Activated naive CD4-positive, alpha-beta T cell treated with anti-CD3 and anti-CD28 coated beads, Interleukin-2, amount 50 U/mL, for 72 hours (primary cell): ENCODE measurements at places on chromosomes 3 and 15.

GRCh38 chr3:31185062-31185357 is 290.5 kb upstream of the GADL1 start:
- DNase-seq = no peak

- no peak for DNase-seq
Measured at GRCh38 chr15:33503681-33504080, 192.9 kb downstream of the RYR3 start.

DNA sequence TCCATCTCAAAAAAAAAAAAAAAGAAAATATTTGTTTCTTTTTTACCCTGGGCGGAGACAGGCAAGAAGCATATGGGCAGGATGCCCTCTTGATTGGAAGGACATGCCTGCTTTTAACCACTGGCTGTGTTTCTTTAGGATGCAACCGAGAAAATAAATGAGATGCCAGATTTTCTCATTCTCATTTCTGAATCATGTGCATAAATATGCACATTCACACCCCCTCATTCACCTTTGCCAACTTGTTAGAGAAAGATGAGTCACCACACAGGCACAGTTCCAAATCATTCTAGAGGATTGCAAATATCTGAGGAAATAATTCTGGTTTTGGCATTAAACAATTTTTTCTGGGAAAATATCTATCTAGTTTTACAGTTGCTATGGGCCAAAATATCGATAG is 3.3 kb downstream of the LIPH start:
- DNase-seq = no peak

- DNase-seq = no peak
Measured at GRCh38 chr15:97791824-97792792, 168.4 kb upstream of the ARRDC4 start.

DNA sequence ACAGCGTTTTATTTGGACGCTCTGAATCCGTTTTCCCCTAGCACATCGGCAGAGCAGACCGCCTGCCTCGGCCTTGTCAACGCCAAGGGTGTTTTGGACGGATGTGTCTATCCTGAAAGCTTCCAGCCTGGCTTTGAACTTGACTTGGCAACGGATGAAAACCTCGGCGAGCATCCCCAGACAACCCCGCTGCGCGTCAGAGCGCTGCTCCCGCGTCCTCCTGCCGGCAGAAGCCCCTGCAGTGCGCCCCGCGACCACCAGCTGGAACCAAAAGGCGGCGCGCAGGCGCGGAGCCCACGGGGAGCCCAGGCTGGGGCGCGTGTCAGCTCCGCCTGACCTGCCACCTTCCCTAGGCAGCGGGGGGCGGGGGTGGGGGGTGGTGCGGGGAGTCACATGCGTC is 26.2 kb upstream of the ARL8B start:
- DNase-seq = peak; percentile 22

DNA sequence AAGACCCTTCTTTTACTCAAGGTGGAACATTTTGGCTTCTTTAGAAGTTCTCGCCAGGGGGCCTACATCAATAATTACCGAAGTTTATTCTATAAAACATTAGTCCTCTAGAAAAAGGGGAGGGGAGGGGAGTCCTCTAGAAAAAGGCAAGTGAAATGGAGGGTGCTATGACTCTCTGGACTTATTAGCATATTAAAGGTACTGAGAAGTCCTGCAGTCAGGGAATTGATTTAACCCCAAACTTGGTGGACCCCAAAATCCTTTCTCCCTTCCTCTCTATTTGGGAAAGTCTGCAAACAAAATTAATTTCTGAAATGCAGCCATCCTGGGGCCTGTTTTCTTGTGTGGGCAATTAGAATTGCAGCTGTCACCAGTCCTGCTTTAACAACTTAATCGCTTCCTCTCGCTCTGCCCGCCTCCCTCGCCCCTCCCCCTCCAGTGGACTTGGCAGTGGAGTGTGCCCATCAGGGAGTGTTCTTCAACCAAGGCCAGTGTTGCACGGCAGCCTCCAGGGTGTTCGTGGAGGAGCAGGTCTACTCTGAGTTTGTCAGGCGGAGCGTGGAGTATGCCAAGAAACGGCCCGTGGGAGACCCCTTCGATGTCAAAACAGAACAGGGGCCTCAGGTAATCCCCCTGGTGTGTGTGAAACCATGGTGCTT is 18.9 kb upstream of the LRRK1 start:
- DNase-seq = no peak

DNA sequence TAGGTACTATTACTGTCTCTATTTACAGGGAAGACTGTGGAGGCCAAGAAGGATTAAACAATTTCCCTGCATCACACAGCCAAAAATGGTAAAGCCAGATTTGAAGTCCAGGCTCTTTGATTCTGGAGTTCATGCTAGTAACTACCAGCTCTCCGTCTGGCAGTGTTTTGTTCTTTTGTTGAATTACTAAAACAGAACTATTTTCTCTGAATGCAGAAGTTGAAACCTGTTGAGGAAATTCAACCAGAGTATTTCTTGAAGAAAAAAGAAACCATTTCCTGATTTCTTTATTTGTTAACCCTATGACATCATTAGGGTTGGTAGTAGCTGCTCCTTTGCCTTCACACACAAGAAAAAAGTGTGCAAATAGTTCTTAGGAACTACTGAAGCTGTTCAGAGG is 34.3 kb downstream of the CRTC3 start:
- no peak for DNase-seq

- DNase-seq = no peak
Measured at GRCh38 chr3:8233938-8234337, 267.7 kb upstream of the LMCD1 start.

DNA sequence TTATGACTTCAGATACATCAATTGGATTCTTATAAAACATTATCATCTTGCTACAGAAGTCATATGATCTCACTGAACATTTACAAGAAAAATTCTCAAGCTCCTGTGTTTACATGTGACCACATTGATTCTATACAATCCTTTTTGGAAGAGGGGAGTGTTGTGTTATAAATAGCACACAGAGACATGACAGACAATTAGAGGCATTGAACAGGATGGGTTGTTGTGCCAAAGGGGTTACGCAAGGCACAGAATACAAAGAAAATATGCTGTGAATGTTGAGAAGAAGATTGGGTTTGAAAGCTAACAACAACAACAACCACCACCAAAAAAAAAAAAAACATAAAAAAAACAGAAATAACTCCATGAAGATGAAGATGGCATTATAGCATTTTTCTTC is 32.5 kb upstream of the TBL1XR1 start:
- DNase-seq = no peak

GRCh38 chr3:64408770-64409169 is 183.5 kb upstream of the PRICKLE2 start:
- DNase-seq = no peak

DNA sequence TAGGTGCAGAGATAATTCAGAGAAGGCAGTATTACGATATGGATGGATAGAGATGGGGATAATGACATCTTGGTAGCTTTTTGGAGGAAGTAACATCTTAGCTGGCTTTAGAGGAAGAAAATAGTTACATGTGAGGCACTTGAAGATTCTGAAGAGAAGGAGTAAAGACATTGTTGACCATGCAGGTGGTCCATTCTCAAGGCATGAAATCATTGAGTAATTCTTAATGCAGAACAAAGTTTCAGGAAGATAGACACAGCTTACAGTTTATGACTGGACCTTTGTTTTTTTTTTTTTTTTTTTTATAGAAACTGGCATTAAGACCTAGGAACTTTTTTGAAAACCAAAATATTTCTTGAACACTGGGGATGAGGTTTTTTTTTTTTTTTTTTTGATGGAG is 28.2 kb downstream of the MBNL1 start:
- no peak for DNase-seq

- DNase-seq = no peak
Measured at GRCh38 chr3:150149651-150150051, 179.0 kb upstream of the PFN2 start.

- no peak for DNase-seq
Measured at GRCh38 chr15:54159012-54159411, 180.8 kb downstream of the UNC13C start.

GRCh38 chr3:177833332-177833731 is 636.0 kb upstream of the TBL1XR1 start:
- DNase-seq = no peak

- no peak for DNase-seq
Measured at GRCh38 chr15:38674448-38674847, 109.8 kb upstream of the RASGRP1 start.
